ENCODE measurements at places on chromosomes 2 and 18.

GRCh38 chr2:25310965-25311864 lies 30.5 kb downstream of the DNMT3A start:
- DNase-seq: no peak

- no peak for DNase-seq
Observed at GRCh38 chr2:232310121-232310520, 68.4 kb upstream of the ALPP start.

DNA sequence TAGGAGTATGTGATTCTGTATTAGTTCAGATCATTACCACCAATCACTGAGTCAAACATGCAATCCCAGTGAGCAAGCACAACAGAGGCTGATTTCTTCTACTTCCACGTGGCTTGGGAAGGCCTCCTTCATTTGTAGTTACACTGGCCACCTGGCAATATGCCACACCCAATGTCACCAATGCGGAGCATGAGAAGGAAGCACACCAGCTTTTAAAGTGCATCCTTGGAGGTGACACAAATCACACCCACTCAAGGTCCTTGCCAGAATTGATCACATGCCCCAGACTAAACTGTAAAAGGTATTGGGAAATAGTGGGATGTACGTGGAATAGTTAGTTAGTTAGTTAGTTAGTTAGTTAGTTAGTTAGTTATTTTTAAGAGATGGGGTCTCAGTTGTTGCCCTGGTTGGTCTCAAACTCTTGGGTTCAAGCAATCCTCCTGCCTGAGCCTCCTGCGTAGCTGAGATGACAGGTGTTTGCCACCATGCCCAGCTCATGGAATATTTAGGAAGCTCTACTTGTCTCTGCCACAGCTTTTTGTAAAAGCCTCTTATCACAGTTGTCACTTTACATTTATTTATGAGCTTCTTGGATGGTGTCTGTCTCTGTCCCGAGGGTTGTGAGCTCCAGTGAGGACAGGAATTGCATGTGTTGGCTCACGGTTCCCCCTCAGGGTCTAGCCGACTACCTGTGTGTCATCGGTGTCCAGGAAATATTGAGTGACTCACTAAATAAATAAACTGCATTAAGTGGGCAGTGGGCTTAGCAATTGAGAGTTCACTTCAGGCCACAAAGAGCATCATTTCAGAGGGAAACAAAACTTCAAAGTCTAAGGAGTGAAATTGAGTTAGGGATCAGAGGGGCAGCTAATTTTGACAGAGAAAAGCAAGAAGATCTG lies 28.1 kb upstream of the CAB39 start:
- no peak for DNase-seq

GRCh38 chr2:183088061-183088460 lies 9.5 kb downstream of the DUSP19 start:
- DNase-seq: no peak

DNA sequence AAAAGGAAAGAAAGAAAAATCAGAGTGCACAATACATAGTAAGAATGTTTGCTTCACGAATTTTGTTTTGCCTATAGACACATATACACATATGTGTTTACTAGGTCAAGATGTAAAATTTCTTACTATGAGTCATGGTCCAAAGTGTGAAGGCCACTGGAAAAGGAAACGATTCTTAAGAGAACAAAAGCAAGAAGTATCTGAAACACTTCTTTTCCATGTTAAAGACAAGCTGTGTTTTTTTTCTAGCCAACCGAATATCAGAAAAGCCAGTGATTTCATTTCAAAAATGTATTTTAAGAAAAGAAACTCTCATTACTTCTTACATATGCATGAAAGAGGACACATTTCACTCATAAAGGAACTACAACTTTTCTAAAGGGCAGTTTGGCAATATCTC lies 24.9 kb downstream of the PECR start:
- no peak for DNase-seq

DNA sequence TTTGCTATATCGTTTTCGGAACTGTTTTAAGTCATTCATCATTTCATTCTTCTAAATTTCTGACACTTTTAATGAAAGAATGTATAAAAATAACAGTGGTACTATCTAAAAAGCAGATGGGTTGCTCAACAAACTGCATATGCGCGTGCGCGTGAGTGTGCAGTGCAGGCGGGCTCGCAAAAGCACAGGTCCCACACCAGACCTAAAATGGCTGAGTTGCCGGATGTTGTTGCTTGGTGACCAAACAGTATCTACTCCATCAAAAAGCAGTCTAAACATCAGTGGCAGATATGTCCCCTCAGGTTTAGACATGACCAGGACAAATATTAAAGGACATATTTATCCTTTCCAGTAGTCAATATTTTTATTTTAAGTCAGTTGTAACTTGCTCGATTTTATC lies 5.1 kb downstream of the NOL4 start:
- DNase-seq: no peak

- no peak for DNase-seq
Observed at GRCh38 chr2:23530909-23531276, 145.9 kb downstream of the KLHL29 start.

DNA sequence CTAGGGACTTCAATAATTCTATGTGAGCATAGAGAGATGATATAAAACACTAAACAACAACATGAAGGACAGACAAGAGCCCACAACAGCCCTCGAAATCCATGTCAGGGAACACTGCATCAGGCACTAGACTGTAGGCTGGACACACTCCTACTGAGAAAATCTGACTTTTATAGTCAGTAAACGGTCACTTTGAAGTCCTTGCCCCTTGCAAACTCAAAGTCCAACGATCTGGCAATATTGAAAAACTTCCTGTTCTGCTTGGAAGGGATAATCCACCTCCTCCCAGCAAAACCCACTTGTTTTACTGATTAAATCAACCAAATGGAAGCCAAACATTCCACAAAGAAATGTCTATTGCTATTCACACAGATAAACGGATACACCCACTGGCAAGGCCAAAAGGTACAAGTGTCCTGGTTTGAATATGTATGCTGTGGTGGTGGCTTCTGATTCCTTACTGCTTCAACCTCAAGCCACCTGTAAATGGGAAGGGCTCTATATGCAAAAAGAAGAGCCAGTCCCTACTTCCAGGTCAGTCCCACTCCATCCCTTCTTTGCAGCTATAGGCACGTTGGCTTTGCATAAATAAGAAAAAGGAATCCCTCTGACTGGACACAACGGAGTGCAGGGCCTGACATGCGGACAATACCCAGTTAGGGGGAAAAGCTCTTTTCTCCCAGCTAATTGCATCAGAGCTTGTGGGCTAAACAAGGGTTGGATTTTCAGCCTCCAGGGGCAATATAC lies 56.6 kb downstream of the STK39 start:
- DNase-seq: no peak
